ENCODE measurements at places on chromosomes 3 and 15.

DNA sequence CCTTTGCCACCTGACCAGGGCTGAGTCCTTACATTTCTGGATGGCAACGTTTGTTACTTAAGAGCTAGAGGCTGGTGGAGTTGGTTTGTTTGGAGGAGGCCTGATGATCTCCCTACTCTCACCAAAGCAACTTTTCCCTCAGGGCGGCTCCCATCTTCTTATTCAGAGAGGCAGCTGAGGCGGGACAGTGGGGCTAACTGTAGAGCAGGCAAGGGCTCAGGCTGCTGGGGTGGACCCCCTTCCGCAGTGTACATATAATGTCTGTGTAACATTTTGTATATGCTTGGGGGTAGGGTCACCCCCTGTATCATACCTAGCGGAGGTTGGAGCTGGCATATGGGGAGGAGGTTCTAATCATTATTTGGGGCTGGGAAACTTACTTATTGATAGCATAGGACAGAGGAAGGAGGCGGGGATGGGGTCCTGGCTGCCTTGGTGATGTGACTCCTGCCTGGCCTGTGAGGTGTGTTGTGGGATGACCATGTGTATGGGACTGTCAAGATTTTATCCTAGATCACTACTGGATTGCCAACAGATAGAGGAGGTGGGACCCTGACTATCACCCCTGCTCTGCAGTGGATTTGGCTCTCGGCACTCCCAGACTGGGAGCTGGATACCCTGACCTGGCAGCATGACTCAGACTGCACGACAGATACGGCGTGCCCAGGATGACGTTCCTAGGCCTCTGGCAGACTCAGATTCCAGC, 52.5 kb upstream of the UBE2Q2 start:
- DNase-seq, result no peak

DNA sequence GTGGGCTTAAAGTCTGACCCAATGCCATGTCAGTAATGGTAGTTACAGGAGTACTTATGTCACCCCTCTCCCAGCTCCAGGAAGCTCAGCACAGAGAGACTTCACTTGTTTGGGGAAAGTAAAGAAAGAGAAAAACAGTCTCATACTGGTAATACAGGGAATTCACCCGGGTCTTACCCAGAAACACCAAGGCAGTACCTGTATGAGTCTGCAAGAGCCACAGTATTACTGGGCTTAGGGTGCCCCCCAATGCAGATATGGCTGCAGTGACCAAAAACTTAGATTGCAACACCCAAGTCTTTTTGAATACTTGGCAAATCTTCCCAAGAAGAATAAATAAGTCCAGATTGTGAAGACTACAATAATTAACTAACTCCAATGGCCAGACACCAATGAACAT, 622.1 kb downstream of the IGSF11 start:
- no peak for DNase-seq

DNA sequence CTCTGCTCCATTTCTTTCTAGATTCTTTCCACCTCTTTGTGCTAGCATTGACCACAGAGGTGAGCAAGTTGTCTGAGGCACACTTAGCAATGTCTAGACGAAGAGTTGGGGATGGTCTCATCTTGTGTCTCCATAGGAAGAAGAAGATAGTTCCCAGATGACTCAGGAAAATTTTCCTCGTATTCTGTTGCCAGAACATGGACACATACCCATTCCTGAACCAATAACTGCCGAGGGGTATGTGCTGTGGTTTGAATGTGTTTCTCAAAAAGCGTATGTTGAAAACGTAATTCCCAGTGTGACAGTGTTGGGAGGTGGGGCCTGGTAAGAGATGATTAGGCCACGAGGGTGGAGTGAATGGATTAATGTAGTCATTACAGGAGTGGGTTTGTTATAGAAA, 107.5 kb upstream of the GALNT15 start:
- no peak for DNase-seq

DNA sequence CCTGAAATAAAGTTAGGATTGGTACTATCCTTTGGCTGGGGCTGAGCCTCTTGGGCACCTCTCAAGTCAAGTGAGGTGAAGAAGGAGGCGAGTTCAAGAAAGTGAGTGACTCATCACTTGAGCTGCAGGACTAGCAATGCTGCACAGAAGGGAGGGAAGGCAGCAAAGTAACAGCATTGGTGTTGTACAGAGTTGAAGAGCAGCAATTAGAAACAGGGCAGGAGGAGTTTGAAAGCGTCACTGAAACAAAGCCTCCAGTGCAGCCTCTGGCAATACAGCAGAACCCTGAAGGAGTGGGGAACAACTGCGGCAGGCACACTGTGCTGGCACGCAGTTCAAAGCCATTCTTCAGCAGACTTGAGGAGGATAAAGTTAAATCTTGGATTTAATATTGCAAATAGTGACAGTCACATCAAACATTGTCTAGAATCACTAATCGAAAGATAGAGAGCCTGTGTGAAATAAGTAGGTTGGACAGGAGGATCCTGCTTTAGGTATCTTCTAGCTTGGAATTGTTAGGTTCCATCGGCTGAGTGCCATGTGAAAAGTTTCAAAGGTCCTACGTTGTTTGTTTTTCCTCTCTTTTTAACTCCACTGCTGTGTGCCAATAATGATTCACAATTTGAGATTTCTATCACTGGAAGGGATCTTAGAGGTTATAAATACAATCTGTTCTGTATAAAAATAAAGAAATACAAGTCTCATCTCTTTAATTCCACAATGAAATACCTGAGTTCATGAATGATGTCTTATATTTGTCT, 479.8 kb downstream of the NAALADL2 start:
- DNase-seq, result no peak

- DNase-seq, result no peak
Observed at GRCh38 chr3:196604548-196604947, 34.9 kb upstream of the NRROS start.

GRCh38 chr15:42384597-42384996, 25.3 kb downstream of the CAPN3 start:
- no peak for DNase-seq

GRCh38 chr15:41476416-41477048, 17.1 kb upstream of the ITPKA start:
- no peak for DNase-seq

DNA sequence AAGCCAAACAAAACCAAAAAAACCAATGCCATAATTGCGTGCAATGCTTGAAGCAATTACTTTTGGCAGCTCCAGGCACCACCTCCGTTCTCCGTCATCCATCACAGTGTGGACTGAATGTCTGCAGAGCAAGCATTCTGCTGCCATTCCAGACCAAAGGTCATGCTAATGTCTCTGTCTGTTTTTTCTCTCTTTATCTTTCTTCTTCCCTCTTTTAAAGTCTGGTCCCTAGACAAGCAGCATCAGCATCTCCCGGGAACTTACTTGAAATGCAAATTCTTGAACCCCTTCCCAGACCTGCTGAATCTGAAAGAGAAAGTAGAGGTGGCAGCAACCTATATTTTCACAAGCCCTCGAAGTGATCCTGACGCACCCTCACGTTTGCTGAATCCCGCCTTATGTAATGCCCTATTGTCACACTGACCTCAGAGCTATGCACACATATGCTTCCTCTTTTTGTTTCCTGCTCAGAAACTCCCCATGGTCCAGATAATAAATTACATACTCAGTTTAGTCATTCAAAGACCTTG, 297.3 kb upstream of the PROK2 start:
- no peak for DNase-seq

GRCh38 chr3:189305412-189305811, 133.6 kb downstream of the TPRG1 start:
- no peak for DNase-seq

DNA sequence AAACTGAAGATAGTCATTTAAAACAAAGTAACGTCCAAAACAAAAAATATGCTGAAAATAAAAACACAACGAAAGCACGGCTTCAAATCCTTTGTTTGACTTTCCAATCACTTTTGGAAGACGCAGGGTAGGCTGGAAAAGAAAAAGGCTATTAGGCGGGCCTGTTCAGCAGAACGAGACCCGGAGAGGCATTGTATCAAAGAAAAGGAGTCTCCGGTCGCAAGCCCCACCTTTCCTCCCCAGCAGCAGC, 691 bp downstream of the SENP7 start:
- no peak for DNase-seq
